ENCODE measurements at places on chromosomes 16 and 17.

- no peak for DNase-seq
Observed at GRCh38 chr17:78793415-78793814, 11.3 kb upstream of the CYTH1 start.

GRCh38 chr17:156094-156621 lies 18.8 kb downstream of the SCGB1C2 start:
- DNase-seq, result no peak

DNA sequence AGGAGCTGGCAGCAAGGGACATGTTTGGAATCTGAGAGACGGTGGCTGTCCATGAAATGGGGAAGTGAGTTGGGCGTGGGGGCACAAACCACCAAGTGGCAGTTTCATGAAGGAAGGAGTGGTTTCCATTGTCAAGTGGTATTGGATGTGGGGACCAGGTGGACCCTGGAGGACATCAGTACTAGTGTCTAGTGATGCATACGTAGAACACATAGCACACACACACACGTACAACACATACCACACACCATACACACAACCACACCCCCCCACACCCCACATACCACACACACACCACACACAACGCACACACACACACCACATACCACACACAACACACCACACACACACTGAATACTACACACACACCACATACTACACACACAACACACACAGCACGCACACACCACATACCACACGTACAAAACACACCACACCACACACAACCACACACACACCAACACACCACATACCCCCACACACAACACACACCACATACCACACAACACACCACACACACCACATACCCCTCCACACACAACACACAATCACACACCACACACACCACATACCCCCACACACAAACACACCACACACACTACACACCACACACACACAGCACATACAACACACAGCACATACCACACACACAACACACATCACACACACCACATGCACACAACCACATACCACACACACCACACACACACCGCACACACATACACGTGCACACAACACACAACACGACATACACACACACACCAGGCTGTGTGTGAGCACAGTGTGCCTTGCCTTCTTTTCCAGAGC lies 41.1 kb upstream of the GSE1 start:
- DNase-seq, result no peak

DNA sequence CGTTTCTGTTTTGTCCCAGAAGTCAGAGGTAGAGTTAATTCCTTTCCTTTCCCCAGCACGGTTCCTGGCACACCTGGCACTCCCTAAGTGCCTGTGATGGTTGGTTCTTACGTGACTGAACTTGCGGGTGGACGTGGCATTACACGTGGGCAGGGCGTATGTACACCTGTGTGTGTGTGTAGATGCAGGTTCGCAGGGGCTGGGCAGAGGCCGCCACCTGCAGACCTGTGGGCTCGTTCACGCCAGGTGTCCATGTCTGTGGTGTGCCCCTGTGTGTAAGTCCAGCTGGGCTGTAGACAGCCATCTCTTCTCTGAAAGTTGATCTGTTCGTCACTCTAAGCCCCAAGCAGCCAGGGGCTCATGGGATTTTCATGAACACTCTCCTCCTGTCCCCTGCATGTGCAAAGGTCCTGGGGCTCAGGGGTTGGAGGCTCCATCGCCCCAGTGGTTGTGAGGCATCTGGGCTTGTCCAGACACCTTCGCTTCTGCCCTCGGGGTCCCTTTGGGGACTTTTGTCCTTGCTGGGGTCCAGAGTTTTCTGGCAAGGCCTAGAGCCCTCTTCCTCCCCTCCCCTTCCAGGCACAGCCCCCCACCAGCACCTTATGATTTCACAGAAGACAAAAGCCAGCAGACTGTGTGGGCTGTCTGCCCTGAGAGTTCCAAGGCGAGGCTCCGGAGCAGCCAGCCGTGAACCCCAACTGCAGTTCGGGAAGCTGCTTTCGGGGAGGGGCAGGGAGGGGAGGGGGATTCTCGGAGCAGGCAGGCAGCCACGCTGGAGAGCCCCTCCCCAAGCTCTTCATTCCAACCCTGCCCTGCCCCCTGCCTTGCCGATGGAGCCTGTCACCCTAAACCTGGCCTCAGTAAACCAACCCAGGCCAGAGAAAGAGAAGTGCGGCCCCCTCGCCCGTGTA lies 5.4 kb upstream of the FSCN2 start:
- no peak for DNase-seq

GRCh38 chr17:8649157-8650118 lies 18.9 kb upstream of the MYH10 start:
- DNase-seq, result no peak

DNA sequence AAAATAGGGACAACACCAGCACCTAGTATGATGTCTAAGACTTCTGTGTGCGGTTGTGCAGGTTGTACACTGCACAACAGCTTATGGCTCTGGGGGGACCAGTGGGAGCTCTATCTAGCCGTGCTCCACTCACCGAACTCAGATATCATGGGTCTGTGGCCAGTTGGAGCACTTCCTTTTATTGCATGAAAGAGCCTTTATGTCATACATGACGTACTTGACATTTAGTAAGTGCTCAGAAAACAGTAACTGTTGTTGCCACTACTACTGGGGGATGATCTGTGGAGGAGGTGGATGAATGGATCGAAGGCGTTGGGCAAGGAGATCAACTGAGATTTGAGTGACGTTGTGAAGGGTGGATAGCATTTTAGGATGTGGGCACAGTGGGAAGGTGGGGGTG lies 368.8 kb downstream of the SNX29 start:
- no peak for DNase-seq

- DNase-seq, result peak; percentile 40
Observed at GRCh38 chr17:13346996-13347762, 254.6 kb downstream of the HS3ST3A1 start.

- no peak for DNase-seq
Observed at GRCh38 chr17:18959071-18959844, 7.3 kb downstream of the SLC5A10 start.
